ENCODE measurements at places on chromosomes 13 and 19. TPM values are rescaled to one million over a fixed set of nuclear protein-coding genes. Genes with fewer than 3 reads are reported as not detected.
A peak's percentile ranks its signal among the peaks of the same experiment; 100 is the strongest.

OR1M1 gene
- not detected for total RNA-seq

DNA sequence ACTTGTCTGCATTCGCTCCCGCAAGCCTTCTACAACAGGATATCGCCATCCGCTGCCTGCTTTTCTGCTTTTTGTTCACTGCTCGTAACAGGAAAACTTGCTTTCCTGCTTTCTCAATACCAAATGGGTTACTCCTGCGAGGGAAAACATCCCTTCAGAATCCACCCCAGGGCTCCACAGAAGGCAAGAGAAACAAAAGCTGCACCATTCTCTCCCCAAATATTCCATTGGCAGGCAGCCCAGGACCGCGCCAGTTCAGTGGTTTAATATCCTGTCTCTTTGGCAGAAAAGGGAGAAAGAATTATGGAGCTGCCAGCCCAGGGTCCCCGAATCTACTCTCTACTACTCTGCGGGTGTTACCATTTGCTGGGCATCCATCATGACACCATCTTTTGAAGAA is 84.7 kb upstream of the DOCK9 start:
- H3K36me3 ChIP-seq = peaks cover 61% of the 10 kb centered on the region
- H3K27ac ChIP-seq = peak overlapping the region; percentile 60
- DNase-seq = no peak
- peaks cover 84% of the 10 kb centered on the region for H3K4me1 ChIP-seq
- no peak overlapping the region for H3K4me3 ChIP-seq
- no peaks in the 10 kb centered on the region for H3K27me3 ChIP-seq

GRCh38 chr13:77325371-77325980 is 1.4 kb downstream of the MYCBP2 start:
- H3K36me3 ChIP-seq = peaks cover 26% of the 10 kb centered on the region
- H3K4me1 ChIP-seq = peaks cover 63% of the 10 kb centered on the region
- no peaks in the 10 kb centered on the region for H3K27me3 ChIP-seq
- peak overlapping the region; percentile 93 for H3K4me3 ChIP-seq

DNA sequence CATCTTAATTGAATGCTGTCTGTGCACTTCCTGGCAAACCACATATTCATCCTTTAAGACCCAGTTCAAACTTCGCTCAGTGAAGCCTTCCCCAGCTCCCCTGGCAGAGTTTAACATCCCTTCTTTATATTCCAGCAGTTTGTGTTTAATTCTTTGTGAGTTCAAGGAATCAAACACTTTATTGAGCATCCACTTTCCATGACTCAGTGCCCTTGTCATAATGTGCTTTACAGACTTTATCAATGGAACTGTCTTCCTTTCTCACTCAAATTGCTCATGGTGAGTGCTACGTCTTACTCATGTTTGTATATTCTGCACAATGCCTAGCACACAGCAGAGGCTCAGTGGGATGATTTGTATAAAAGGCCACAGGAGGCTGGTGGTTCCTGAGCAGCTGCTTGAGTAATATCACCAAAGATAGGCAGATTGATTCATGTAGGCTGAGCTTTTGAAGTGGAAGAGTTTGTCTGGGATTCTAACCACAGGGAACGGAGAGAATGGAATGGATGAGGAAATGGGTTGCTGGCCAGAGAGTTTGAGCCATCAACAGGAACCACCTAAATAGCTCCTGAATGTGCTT is 44.2 kb downstream of the SERTM1 start:
- no peaks in the 10 kb centered on the region for H3K4me1 ChIP-seq
- no peak overlapping the region for H3K4me3 ChIP-seq
- no peaks in the 10 kb centered on the region for H3K36me3 ChIP-seq

MYO1F gene
- total RNA-seq = 359 TPM

GRCh38 chr13:72151241-72151640 is 284.2 kb upstream of the DACH1 start:
- no peak overlapping the region for H3K4me3 ChIP-seq
- no peak overlapping the region for H3K27ac ChIP-seq
- no peaks in the 10 kb centered on the region for H3K27me3 ChIP-seq
- DNase-seq = no peak
- H3K4me1 ChIP-seq = no peaks in the 10 kb centered on the region
- H3K36me3 ChIP-seq = no peaks in the 10 kb centered on the region

DNA sequence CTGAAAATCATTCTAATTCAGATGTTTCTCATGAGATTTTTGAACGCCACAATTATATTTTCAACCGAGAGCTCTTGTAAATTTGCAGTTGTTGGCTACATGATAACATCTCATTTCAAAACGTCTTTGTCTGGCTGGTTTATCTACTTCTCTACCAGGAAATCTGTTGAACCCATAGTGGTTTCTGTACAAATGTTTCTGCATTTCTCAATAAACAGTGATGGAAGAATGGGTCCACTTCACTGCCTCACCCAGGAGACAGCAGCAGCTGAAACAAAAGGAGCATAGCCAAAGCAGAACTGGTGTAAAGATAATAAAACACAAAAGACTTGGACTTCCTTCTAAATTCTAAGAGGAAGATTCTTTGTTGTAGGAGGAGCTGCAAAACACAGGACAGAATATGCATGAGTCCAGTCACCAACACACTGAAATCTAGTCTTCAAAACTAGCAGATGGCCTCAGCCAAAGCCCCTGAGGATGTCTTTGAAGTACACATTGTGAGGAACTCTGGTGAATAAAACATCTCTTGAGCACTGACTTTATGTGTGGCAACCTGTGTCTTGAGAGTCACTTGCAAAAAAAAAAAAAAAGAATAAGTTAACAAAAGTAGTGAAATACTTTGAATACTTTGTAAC is 68.6 kb upstream of the FGF14 start:
- no peak overlapping the region for H3K27ac ChIP-seq
- no peak for DNase-seq
- no peaks in the 10 kb centered on the region for H3K4me1 ChIP-seq
- peaks cover 8% of the 10 kb centered on the region for H3K27me3 ChIP-seq

DNA sequence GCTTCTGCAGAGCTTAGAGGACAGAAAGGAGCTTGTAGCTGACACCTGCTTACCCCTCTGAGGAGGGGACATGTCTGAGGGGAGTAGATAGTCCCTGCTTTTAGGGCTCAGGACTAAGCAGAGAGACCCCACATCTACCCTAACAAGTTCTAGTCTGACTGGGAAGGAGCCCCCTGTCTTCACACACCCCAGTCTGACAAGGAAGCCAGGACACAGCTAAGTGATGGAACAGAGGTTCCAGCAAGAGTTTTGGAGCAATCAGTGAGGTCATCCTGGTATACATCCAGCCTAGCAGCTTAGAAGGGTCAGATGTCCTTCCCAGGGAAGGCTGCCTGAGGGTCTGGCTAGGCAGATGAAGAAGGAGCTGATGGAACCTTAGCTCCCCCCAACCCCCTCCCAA is 15.0 kb downstream of the PAF1 start:
- no peak overlapping the region for H3K4me3 ChIP-seq
- H3K36me3 ChIP-seq = peaks cover 40% of the 10 kb centered on the region
- H3K27me3 ChIP-seq = no peaks in the 10 kb centered on the region
- DNase-seq = no peak

STARD13 gene
- 0.02 TPM for total RNA-seq

- no peak overlapping the region for H3K4me3 ChIP-seq
- peaks cover 4% of the 10 kb centered on the region for H3K27me3 ChIP-seq
- H3K27ac ChIP-seq = no peak overlapping the region
- H3K36me3 ChIP-seq = no peaks in the 10 kb centered on the region
Observed at GRCh38 chr19:5772416-5772815, 12.1 kb downstream of the PRR22 start.

DENND1C gene
- total RNA-seq = 100.0 TPM

Data from activated CD4-positive, alpha-beta T cell treated with anti-CD3 and anti-CD28 coated beads, Interleukin-2, amount 10 ng/mL, durations not matched to agents 7 days and 5 days (primary cell).